ENCODE measurements at places on chromosomes 1 and 21.

DNA sequence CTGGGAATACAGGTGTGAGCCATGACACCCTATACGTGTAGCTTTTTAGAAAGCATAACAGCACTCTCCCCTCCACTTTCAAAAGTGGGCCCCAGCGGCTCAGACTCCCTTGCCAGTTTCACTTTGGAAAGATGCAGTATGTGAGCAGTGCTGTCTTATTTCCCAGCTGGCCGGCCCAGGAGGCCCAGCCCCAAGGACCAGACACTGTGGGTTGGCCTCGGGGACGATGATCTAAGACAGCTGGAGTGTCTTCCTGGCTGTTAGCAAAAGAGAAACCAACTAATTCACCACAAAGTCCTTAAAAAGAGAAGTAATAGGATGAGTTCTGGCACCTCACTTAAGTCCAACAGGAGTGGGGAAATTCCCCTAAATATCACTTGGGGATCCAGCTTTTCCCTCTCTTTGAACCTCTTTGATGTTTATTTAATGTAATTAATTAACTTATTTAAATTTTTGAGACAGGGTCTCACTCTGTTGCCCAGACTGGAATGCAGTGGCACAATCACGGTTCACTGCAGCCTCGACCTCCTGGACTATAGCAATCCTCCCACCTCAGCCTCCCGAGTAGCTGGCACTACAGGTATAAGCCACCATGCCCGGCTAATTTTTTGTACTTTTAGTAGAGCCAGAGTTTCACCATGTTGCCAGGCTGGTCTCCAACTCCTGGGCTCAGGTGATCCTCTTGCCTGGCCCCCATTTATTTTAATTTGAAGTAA is 17.6 kb upstream of the CLIC4 start:
- DNase-seq = no peak

GRCh38 chr21:27035791-27036190 is 68.9 kb upstream of the ADAMTS5 start:
- no peak for DNase-seq

DNA sequence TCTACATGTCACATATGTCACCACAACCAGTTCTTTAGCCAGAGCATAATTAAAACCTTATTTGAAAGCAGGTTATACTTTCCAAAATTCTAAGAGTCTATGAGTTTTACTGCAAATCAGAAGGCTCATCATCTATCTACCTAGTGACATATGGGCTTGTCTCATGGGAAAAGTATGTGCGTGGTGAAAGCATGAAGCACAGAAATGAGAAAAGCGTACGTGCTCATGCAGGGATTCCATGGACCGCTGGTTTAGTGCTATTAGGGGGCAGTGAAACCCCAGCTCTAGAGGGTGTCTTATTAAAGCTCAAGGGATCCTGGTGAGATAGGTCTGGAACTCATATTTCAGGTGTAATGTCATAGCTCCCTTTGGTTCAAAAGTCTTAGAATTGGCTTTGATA is 50.2 kb downstream of the FAM163A start:
- no peak for DNase-seq

GRCh38 chr1:204529371-204529895 is 13.2 kb downstream of the MDM4 start:
- no peak for DNase-seq

Measured in kidney epithelial cell (primary cell).